ENCODE measurements at places on chromosomes 3 and 15. TPM values are rescaled to one million over a fixed set of nuclear protein-coding genes. Genes with fewer than 3 reads are reported as not detected.

DNA sequence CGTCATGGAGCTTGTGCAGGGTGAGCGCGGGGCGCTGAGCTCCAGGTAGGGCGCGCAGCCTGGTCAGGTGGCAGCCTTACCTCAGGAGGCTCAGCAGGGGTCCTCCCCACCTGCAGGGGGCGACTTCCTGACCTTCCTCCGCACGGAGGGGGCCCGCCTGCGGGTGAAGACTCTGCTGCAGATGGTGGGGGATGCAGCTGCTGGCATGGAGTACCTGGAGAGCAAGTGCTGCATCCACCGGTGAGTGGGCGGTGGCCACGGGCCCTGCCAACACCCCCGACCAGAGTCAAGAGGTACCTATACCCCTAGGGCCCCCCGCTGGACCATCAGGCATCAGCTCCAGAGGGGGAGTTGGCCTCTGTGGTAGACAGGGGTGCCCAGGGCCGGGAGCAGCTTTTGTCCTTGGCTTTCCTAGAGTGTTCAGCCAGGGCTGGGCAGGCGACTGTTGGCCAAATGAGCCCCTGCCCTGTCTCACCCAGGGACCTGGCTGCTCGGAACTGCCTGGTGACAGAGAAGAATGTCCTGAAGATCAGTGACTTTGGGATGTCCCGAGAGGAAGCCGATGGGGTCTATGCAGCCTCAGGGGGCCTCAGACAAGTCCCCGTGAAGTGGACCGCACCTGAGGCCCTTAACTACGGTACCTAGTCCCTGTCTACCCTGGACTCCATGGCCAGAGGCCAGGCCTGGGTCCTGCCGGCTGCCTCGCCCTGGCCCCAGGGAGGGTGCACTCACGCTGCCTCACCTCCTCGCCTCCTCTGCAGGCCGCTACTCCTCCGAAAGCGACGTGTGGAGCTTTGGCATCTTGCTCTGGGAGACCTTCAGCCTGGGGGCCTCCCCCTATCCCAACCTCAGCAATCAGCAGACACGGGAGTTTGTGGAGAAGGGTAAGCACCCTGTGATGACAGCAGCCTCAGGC lies 9.1 kb downstream of the FES start:
- DNase-seq: no peak

GRCh38 chr15:88649753-88650551 lies 11.1 kb downstream of the ISG20 start:
- peak; percentile 50 for DNase-seq

DNA sequence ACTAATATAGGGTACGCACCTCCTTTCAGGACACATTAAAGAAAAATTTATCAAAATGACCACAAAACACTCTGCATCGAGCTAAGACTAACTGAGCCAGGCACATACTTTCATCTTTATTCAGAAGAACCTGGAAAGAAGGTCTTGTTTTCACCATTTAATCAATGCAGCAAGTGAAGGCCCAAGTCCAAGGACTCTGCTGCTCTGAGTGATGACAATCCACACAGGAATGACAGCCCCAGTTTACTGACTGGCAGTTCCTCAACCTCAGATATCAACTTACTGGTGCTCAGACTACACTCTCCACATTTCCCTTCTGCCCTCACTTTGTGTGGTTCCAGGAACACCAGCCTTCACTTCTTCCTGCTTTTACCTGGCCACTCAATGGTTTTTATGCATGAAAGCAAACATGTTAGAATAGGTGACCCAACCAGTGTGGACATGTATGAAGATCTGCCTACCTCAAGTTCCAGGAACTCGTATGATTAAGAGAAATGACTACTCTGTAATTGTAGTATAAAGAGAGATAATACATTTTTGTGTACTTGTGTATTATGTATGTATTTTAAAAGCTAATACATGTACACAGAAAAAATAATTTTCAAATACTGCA lies 29.1 kb upstream of the RASA2 start:
- no peak for DNase-seq

DNA sequence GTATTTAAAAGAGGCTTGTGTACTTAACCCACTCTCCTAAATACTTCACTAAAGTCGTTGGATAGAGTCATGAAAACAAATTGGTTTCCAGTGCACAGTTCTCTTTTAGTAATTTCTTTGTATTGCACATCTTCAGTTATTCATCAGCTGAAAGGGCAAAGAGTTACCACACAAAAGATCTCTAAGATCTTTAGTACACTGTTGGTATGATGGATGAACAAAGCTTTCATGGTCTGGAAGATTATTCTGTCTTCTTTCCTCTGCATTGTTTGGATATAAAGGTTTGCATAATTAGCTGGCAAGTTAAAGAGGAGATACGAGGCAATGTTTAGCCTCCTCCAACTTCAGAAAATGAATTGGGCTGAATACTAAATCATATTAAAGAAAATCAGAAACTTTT lies 40.5 kb downstream of the BCHE start:
- DNase-seq: no peak

DNA sequence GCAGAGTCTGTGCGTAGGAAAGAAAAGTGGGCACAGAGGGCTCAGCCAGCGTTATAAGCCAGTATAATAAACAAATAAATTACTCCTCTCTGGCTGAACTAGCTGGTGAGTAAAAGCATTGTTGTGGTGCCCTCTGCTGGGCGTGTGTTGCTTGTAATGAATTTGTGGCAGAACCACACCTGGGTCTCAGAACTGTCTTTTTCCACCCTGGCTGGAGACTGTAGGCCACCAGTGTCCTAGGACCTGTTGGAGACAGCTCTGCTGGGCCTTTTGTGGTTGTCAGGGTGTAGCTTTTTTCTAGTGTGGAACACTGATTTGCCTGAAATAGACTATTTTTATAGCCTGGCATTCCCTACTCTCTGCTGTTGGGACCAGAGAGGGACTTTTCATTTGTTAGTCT lies 130.5 kb upstream of the EIF1B start:
- DNase-seq: no peak

DNA sequence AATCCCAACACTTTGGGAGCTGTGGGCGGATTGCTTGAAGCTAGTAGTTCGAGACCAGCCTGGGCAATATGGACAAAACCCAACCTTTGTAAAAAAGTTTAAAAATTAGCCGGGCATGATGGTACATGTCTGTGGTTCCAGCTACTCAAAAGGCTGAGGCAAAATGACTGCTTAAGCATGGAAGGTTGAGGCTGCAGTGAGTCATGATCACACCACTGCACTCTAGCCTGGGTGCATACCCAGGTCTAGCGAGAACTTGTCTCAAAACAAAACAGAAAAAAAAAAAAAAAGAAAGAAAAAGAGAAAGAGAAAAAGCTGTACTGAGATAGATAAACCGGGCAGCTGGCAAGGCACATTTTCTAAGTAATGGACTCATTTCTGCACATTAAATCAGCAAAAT lies 10.6 kb downstream of the ARPP19 start:
- no peak for DNase-seq

DNA sequence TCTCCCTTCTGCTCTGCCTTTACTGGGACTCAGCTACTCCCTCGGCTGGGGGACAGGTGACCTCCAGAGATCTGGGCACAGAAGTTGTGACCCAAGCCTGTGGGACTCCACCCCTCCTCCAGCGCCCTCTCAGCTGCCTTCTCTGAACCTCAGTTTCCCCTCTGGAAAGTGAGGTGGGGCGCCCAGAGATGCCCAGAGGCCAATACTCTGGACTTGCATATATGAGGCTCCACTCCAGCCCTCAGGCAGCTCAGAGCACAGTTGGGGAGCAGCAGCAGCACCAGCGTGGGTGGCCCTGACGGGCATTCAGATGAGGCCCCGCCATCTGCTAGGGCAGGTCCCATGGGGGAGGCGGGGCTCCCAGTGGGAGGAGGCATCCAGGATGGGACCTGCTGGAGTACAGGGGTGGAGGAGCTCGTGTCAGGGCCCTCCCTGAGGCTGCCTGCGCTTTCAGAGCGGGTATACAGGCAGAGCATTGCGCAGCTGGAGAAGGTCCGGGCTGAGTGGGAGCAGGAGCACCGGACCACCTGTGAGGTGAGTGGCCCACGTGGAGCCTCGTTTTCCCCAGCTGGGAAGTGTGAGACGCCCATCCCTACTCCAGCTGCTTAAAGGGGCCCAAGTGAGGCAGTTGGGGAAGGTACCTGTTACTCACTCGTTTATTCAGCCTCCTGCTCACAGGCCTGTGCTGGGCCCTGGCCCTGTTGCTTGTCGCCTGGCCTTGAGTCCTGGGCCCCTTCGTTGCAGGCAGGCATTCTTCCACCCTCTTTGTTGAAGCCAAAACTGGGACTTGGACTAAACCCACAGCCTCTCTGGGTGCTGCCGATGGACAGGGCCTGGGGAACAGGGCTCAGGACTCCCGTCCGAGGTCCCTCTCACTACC lies 35.4 kb downstream of the PSTPIP1 start:
- DNase-seq: no peak

DNA sequence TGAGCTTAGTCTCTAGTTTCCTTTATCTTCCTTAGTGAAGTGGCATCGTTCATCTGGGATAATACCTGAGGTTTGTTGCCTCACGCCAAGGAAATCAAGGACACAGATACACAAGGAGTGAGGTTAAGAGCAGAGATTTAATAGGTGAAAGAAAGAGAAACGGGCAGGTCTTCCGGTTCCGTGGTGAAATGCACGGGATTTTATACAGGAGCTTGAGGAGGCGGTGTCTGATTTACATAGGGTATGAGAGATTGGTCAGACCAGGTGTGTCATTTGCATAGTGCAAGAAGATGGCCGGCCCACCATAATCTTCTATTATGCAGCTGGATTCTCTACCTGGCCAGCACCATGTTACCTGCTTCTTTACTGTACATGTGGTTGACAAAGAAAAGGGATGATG lies 17.2 kb downstream of the ARRDC4 start:
- DNase-seq: no peak

DNA sequence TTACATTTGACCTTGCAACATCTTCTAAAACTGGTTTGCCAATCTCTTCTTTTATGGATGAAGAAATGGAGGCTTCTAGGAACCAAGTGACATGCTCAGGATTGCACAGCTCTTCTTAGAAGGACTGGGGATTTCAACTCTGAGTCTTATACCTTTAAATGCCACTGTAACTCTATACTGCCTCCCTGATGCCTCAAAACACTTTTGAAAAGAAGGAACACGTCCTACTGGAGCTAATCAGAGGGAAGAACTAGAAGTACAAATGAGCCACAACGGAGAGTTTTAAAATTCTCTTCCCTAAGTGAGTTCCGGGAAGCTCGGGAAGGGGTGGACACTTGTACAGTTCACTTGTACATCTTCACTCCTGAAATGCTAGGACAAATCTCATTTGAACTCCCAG lies 949 bp upstream of the MITF start:
- no peak for DNase-seq

DNA sequence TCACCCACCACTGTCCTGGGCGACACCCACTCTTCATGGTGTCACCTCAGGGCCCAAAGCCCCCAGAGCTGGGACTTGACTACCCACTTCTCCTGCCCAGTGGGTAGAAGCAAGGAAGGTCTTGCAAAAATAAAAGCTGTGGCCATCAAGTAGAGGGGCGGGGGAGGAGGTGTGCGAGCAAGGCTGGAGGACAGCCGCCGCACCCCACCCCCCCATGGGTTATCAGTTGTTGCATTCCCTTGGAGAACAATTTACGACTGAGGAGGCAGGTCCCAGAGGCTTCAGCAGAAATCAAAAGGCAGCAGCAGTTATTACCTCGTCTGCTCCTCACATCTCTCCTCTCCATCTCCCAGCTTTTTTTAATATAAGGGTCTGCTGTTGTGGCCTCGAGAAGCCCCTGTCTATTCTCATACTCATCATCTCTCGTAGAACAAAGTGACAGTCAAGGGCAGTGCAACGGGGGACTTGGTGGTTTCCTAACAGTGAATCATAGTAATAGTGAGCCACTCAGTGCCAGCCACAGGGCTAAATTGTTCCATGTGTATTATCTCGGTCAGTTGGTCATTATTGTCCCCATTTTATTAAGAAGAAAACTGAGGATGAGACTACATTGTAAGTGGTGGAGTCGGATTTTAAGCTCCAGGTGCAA lies 116.4 kb downstream of the PDCD6IP start:
- no peak for DNase-seq

- no peak for DNase-seq
Measured at GRCh38 chr3:132561003-132561402, 36.1 kb upstream of the ACKR4 start.

DNA sequence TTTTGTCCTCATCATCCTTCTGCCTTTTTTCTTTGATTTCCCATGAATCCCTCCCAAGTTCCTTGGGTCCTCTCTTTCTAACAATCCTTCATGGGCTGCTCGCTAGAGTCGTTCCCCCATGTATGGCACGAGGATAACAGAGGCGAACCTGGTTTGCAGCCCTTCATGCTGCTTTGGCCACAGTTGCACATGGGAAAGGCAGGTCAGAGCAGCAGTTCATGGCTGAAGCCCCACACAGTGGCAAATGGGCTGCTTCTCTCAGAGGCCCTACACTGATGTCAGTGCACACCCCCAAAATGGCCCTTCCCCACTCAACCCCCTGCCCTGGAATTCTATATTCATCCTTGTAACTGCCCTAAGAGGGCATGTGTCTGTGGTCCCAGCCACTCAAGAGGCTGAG lies 335.4 kb upstream of the IGF1R start:
- DNase-seq: no peak

DNA sequence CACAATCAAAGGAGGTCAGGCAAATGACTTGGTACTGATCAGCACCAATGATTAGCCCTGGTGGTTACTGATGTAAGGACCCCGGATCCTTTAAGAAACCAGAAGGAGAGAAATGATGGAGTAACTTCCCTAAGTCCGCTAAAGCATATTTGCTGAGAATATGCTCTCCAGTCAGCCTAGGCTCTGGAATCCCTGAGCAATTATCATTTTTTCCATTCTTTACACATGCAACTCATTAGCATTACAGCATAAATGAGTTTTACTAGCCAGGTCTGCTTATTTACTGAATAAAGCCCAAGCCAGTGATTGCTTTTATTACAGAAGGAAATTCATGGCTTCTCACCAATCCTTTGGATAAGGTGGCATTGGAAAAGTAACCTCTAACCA lies 139.2 kb upstream of the WNT5A start:
- DNase-seq: no peak

GRCh38 chr15:39886418-39886817 lies 33.6 kb downstream of the GPR176 start:
- DNase-seq: no peak

ZNF620 gene
- total RNA-seq: 20.2 TPM

AMIGO3 gene
- 2.9 TPM for total RNA-seq

ACTC1 gene
- 90.0 TPM for total RNA-seq

SLC38A3 gene
- 1.2 TPM for total RNA-seq

CD276 gene
- 156 TPM for total RNA-seq

Measured in H1 (cell line).